ENCODE measurements at places on chromosomes 11 and 22.

DNA sequence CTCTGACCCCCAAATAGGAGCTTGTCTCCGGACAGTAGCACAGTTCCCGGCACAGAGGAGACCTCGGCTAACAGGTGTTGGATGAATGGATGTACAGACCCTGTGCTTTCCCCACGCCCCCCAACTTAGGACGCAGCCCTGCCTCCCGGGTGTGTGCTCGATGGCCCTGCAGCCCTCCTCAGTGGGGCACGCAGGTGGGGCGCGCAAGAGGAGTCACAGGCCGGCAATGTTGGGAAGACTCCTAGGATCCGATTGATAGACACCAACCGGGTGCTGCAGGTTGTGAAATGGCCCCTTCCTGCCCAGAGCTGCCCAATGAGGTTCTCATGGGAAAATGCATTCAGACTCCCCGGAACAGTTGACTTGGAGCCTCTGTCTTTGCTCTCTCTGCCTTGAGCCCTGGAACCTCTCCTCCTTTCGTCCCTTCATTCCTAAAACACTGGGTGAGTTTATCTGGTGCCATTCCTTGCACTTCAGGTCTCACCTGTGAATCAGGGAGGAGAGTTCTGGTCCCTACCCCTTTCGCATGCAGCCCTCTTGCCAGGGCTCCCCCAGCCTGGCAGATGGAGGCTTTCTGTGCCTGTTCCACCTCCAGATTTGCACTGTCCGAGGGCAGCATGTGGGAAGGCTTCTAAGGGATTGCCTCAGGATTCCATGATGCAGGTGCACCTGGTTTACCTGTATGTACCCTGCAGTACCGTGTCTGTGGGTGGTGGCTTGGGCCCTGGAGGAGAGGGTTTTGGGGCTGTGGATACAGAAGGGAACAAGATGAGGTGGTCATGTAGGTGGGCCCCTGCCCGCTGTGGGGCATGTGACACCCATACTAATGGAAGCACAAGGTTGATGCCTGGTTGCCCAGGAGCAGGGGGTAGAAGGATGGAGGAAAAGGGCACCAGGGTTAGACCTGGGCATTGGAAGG is 1.2 kb downstream of the MICALL1 start:
- DNase-seq, result peak; percentile 36

DNA sequence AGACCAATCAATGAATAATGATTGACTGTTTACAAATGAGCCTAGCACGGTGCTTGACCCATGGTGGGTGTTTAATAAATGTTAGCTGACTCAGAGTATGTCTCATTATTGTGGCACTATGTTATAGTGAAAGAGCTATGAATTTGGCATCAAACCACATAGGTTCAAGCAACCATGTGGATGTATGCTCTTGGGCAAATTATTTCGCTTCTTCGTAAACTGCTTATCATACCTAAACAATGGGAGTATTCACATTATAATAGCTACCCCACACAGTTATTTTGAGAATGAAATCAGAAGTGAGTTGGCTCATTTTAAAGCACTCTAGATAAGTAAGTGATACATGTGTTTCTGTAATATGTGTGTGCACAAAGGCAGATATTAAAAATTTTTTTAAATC is 118.7 kb upstream of the HSD17B12 start:
- no peak for DNase-seq

DNA sequence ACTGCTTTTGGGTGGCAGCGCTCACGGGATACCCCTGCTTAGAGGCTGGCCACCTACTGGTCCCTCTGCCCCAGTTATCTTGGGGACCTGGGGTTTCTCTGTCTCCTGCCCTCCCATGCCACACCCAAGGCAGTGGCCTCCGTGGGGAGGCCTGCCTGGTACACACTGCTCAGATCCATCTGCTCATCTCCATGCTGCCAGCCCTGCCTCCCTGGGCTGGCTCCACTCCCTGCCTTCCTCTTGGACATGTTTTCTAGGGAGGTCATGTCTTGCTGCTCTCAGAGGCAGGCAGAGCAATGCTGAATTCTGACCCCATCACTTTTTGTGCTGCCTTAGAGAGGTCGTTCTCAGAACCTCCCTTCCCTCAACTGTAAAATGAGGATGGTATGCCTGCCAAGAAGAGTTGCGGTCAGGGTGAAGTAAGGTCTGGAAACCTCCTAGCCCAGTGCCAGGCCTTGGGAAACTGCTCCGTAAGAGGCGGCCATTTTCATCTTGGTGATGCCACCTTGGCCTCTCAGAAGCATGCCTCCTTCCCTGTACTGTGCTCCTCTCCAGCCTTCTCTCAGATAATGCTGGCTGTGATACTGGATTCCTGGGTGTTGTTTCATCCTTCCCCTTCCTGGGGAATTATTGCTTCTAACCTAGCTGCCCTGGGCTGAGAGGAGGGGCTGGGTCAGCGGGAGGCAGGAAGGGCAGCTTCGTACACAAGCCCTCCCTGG is 186.4 kb upstream of the ZBED5 start:
- no peak for DNase-seq

GRCh38 chr11:58024601-58025091 is 965 bp downstream of the OR9Q1 start:
- peak; percentile 72 for DNase-seq

DNA sequence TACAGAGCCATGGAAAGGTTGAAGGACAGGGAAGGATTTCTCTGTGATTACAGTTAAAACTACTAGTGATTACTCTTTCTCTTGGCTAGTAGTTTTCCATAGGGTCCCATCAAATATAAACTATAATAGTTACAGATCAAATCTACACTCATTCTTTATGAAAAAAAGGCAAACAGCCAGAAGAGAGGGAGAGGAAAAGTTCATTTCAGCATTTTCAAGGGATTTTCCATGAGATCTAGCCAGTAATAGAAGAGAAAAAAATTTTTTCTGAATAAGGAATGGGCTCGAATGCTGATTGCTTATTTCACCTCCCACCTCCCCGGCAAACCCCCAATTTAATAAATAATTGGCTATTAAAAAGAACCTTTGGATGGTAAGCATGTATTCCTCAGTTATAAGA is 74.8 kb upstream of the BLID start:
- DNase-seq, result no peak

DNA sequence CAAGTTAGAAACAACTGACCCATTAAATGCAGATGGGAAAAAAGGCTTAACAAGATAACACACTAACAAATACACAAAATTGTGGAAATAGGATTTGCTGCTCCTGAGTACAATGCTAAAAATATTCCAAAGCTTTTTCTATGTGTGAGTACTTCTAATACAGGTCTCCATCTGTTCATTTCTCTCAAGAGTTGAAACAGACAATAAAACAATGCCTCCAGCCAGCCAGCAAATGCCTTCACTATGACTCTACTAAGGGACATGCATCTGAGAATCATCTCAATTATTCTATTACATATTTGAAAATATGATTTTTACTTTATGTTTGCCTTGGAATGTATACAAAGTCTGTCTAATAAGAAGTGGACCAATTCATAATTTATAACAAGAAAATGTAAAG is 119.0 kb downstream of the CADM1 start:
- no peak for DNase-seq

DNA sequence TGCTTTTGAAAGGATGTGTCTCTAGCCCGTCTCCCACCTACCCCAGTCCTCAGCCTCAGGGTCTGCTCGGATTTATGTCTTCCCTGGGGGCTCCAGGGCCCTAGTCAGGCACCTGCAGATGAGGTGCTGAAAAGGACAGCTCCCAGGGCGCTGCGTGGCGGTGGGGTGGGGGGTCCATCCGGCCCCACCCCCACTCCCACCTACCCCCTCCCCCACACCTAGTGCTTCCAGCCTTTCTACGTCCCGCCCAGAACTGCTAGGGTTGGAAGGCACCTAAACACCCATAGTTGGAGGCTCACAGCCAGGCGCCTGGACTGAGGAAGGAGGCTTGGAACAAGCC is 1.4 kb upstream of the ROBO3 start:
- DNase-seq, result no peak

All from AG10803 (cell line).